ENCODE measurements at places on chromosomes 1 and 21.

DNA sequence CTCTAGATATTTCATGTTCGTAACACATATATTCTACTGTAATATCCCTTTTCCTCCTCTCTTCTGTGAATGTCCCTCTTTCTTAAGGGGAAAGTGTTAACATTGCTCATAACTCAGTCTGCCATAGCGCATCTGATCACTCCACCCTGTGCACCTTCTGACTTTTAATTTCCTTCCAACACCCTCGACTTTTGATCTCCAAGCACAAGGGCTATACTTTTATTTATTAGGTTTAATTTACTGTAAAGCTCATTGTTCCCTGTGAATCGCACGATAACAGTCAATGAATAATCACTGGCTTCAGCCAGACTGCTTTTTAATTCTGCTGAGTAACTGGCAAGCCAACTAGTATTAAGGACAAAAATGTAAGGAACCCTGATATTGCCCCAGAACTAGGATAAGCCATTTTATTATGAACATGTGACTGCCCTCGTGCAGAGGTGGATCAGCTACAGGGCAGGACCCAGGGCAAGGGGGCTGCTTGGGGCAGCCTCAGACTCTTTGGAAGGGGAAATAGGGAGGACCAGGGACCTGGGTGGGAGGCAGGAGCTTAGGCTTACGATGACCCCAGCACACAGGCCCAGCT, 2.6 kb upstream of the ETS2 start:
- no peak for DNase-seq

DNA sequence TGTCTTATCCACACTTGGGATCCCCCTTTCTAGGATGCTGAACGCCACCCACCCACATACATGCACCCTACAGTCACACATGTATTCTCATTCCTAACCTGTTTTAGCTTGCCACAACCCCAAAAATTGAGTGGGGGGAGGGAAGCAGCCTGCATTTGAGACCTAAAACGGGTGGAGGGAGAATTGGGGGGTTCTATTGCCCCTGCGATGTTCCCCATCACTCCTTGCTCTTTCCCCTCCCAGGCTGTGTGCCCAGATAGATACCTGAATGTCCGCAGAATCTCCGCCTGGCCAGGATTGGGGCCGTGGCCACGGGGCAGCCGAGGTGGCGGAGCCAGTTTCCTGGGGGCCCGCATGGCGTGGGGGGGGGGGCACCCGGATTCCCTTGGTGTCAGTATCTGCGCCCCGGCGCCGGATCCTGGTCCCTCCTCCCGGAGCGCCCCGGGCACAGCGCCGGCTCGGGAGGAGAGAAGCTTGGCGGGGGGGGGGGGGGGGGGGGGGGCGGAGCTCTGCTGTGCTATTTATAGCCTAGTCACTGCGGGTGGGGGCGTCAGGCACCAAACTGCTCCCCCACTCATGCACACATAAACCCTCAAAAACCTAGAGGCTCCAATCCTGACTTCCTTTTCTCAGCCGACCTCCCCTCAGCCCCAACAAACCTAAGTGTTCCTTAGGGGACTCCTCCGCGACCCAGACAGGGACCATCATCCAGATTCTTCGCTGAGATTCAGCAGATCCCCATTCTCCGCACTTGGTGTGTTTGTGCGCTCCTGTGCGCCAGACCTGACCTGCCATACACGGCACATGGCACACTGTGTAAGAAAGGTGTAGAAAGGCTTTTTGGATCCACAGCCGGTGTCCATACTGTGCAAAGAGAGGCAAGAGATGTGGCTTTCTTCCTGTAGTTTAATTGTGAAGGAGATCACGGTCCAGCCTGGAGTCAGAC, 1.9 kb downstream of the ANKRD34A start:
- DNase-seq, result peak; percentile 16

GRCh38 chr1:171037626-171038025, 53.1 kb upstream of the FMO3 start:
- no peak for DNase-seq

GRCh38 chr21:37532868-37533780, 166.6 kb downstream of the DYRK1A start:
- DNase-seq, result no peak

- no peak for DNase-seq
Measured at GRCh38 chr1:31891280-31891679, 46.9 kb downstream of the PTP4A2 start.

DNA sequence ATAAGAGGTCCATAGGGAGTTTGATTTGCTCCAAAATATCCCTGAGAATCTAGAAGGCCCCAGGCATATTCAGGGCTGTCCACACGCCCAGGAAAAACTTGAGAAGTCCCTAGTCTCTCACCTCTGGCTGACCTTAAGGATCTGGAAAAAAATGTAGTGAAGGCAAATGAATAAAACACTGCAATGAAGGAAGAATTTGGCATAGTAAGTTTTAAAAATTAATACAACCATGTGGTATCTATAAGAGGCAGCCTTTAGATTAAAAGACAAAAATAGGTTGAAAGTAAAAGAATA, 91.3 kb downstream of the COLGALT2 start:
- DNase-seq, result no peak

GRCh38 chr1:213329406-213330008, 278.5 kb downstream of the RPS6KC1 start:
- no peak for DNase-seq

GRCh38 chr1:43664369-43664768, 14.4 kb downstream of the KDM4A start:
- DNase-seq, result no peak

DNA sequence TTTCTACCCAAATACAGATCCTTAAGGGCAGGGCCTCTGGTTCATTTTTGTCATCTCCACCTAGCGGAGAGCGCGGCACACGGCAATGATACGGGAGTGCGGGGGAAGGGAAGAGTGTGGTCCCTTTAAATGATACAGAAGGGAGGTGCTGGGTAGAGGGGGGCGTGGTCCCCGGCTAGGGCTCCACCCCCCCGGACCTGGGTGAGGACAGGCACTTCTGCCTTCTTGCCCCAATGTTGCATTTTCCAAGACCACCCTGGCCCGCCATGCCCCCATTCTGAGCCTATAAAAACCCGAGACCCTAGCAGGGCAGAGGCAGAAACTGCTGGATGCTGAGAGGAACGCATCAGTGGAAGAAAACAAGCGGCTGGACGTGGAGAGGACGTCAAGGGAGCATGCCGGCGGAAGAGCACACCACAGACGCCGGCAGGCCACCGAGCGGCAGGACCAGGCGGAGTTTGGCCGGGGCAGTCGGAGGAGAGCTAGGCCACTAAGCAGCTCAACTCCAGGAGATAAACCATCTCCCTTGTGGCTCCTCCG, 30.0 kb downstream of the LRRC3 start:
- DNase-seq, result no peak
